ENCODE measurements at places on chromosomes 12 and 14.

DNA sequence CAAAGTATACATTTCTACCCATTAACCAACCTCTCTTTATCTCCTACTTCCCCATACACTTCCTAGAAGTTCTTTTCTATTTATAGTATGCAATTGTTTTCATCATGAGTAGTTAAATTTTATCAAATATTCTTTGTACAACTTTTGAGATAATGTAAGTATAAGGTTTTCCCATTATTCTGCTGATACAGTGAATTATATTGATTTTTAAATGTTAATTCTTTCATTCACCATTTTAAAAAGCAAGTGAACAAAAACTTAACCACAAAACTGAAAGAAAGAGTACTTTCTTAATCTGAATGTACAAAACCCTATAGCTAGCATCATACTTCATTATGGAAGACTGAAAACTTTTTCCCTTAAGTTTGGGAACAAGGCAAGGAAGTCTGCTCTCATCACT is 9.5 kb upstream of the SLCO1B3 start:
- no peak for DNase-seq

- no peak for DNase-seq
Measured at GRCh38 chr12:21542403-21542802, 16.3 kb downstream of the SPX start.

GRCh38 chr12:122518908-122519307 is 7.8 kb downstream of the RSRC2 start:
- no peak for DNase-seq

GRCh38 chr12:65208964-65209654 is 39.7 kb downstream of the LEMD3 start:
- DNase-seq = no peak

- DNase-seq = no peak
Measured at GRCh38 chr14:50012644-50013043, 103.7 kb downstream of the VCPKMT start.

DNA sequence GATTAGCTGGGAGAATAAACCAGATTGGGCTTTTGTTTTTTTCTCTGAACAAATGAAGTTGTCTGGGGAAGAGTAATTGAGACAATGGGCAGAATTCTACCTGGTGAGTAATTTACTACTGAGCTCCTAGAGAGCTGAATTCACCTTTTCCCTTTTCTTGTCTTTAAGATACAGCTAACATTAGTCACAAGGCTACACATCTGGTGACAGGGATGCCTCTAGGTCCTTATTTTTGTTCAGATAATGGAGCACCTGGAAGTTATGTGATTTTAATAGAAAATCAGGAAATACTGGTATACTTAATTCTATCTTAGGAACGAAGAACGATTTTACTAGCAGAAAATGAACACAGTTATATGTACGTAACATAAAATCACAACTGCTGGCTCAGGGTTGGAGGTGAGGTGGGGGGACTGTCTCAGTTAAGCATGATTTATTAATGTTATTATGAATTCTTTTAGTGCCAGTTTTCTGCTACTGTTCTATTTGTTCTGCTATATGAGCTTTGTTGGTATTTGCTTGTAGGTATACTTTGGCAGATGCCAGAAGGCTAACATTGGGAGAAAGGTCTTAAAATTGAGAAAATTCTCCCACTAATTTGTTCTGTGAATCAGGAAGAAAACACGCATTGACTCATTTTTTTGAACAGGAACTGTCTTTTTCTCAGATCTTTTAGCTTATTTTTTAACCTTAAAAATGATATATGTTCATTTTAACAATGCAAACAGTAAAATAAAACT is 482.7 kb upstream of the RGS6 start:
- DNase-seq = no peak

- DNase-seq = no peak
Measured at GRCh38 chr14:103199124-103199523, 75.9 kb downstream of the TNFAIP2 start.

DNA sequence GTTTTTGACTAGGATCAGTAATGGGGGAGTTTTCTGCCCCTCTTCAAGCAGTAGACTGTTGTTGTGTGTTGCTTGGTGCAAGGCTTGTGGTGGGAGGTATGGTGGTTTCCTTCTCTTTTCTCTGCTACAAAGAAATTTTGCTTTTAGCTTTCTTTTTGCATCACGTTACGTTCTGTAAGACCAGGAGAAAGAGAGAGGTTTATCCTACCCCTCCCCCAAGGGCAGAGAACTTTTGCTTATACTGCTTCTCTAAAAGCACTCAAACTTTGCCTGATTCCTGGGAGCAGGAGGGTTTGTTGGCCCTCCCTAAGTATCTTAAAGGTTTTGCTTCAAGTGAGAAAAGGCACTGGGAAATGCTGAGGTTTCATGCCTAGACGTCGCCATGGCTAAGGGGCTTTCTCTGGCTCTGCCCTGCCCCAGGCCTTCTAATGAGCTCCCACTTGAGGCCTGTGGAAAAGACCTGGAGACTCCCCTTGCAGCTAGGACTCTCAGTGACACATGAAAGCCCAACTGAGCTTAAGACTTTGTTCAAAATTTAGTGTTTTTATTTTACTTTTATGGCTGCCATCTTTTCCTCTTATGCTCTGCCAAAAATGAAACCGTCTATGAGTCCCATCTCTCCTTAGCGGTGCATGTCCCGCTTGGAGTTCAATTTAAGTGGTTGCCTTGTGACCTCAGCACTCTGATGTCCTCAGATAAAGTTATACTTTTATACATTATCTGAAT is 49.2 kb downstream of the EIF2S3B start:
- peak; percentile 77 for DNase-seq

GRCh38 chr12:10771132-10771733 is 31.2 kb downstream of the TAS2R7 start:
- no peak for DNase-seq

GRCh38 chr12:124568431-124569374 is 1.3 kb upstream of the NCOR2 start:
- DNase-seq = no peak

GRCh38 chr12:92289629-92290349 is 144.1 kb upstream of the BTG1 start:
- no peak for DNase-seq

GRCh38 chr12:108109504-108109903 is 19.6 kb upstream of the WSCD2 start:
- DNase-seq = no peak

DNA sequence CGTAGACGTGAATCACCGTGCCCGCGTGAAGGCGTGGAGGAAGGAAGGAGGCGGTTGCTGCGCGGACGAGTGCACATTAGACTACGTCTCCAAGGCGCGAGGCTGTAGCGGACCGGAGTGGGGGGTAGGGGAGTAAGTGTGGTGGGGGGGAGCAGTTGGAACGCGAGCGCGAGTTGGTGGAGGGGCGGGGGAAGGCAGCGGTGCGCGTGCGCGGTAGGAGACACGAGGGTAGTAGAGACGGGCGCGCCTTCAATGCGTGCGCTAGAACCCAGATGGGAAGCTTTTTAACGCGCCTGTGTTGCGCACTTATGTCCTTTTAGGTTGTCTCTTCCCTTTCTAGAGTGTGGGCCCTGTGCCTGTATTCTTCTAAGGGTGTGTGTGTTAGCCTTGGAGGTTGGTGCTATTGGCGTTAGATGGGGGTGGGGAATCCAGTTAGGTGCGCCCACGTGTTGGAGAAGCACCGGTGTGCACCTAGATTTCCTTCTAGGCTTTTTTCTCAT is 604 bp downstream of the EIF4B start:
- peak; percentile 80 for DNase-seq

DNA sequence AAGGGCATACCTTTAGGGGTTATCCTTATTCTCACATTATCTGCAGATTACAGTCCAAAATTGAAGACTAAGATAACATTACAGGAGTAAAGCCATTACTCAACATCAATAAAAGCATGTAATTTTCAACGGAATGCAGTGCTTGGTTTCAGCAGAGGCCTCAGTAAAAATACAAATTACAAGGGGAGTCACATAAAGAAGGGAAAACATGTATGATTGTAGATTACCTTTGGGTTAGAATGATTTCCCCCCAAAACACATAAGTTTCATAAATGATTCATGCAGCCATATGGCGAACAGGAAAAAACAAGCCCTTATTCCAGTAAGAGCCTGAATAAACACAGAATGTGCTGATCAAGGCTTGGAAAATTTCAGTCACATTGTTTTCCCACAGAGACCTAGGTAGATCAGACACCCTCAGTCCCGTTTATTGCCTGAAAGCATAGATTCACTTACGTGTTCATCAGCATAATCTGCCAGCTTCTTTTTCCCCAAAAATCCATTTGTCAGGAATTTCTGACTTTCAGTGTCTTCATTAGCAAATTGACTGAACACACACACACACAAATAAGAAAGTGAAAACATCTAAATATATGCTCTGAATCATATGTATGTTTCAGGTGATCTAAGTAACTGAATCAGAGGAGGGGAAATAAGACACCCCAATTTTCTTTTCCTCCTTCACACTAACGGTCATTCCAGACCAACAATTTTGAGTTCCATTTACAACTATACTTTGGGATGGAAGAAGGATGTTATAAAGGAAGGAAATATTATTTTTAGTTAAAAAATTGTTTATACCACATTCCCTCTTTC is 37.5 kb downstream of the SLC38A4 start:
- DNase-seq = no peak

DNA sequence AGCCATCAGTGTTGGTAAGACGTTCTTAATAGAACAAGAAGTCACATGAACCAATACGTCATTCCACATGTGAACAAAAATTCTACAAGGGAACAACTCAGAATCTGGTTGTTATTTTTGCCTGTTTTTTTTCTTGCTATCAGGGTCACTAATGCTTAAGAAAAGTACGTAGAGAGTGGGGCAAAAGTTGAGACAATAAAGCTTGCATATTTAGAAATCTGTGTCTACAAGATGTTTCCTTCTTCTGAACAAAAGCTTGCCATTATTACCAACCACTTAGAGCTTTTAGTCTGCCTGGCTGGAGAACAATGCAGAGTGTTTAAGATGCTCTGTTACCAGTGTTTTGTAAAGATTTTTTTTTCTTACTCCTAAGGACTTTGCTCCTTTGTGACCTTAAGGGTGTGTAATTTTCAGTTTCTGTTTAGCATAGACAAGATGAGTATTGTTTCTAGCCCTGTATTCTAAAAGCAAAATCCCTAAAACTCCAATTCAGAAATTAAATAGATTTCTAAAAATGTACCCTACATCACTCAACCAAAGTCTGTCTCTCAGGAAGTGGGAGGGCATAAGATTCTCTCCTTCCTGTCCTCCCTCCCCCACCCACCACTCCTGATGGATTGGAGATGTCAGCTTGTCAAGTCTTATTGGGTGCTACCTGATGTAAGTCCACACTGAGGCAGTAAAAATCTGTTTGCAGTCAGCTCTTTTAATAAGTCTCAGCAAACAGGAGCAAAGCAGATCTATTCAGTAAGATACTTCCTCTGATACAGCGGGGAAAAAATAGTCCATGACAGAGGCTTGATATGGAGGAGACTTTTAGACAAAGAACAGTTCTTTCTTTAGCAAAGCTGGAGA is 267.6 kb downstream of the GRIN2B start:
- DNase-seq = no peak

- no peak for DNase-seq
Measured at GRCh38 chr14:49992901-49993339, 100.0 kb downstream of the ARF6 start.

DNA sequence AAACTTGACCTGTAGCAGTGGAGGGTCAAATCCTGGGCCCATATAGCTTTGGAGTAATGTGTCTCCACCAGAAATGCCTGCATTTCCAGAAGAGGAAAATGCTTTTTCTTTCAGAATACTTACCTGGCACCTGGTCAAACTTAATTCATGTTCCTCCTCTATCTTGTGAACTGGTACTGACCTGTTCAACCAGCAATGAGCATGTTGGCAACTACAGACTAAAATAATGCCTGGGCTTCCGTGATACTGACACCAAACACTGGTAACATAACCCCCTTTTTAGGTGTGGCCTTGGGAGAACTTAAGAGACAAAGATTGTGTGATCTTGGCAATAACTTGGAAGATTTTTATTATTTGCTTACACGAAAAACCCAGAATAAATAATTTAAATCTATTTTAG is 23.8 kb upstream of the MGST1 start:
- DNase-seq = no peak

GRCh38 chr14:51006781-51007211 is 62.5 kb upstream of the PYGL start:
- no peak for DNase-seq

GRCh38 chr14:26703686-26704366 is 106.0 kb upstream of the NOVA1 start:
- no peak for DNase-seq

- no peak for DNase-seq
Measured at GRCh38 chr14:80223696-80224465, 12.6 kb upstream of the DIO2 start.

DNA sequence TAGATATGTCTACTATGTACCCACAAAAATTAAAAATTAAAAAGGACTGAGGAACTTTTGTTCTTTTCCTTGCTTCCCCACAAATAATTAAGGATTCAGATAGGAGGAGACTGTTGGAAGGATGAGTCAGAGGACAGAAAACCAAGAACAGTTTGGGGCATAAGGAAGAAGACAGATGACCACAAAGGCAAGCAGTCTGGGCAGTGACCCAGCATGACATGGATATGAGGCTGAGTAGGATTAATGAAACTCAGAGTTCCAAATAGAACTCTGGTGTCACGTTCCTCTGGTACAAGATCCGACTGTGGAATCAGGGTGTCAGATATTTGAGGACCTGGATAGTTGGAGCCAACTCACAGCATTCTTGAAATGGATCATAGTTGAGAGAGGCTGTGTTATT is 89.3 kb upstream of the SLC38A4 start:
- no peak for DNase-seq

DNA sequence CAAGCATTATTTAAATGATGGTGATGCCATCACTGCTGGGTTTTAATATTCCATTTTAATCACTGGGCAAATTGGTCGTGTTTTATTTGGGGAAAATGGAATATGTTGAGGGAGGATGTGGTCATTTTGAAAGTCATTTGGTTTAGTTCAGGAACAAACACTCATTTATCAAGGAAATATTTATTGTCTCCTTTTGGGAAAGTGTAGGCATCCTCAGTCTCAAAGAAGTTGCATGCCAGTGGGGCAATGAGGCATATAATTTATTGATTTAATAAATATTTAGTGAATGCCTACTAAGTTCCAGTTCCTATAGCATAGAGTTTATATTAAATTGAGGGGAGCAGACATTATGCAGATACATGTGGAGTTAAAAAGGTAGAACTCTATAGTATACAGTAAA is 134.3 kb downstream of the NPAS3 start:
- no peak for DNase-seq

DNA sequence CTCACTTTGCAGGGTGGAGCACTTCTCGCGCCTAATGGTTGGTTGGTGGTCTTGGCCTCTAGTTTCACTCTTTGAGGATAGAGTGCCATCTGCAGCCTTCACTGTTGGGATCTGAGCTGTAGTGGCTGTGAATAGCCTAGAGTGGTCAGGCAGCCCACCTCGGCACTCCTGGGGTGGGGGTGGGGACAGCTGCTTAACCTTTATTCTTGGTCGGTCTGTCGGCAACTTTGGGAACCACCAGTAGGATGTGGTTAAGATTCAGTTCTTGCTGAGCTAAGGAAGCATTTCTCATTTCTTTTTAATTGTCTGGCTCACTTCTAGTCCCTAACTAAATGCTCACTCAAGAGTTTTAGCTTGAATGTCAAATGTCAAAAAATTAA is 21.1 kb downstream of the TMBIM6 start:
- DNase-seq = peak; percentile 24
